Esophagus squamous epithelium (tissue), 5 donors: ENCODE measurements at places on chromosomes 1 and 21. TPM values are rescaled to one million over a fixed set of nuclear protein-coding genes. Genes with fewer than 3 reads are reported as not detected.

DNA sequence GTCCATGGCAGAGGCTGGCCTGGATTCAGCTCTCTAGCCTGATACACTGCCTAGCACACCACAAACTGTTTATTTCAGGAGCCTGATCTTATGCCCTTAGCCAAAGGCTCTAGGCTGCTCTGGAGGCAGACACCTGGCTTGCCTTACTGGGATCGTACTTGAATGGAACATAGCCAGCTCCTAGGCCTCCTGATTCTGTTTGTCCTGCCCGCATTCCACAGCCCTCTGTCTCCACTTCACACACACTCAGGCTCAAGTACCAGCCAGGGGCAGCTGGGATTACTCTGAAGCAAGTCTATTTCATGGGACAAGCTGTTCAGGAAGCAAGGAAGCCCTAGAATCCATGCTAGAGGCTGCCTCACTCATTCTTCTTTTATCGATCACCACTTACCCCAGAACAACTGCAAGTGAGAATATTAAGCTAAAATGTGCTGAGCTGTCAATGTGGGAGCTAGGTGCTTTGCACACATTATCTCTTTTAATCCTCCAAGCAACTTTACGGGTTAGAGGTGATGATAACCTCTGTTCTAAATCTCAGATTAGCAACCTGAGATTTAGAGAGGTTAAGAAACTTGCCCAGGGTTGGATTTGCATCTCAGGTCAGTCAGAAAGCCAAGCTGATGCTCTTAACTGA lies 31.1 kb upstream of the CYP4B1 start:
- no peak overlapping the region for H3K4me3 ChIP-seq
- H3K4me1 ChIP-seq = no peaks in the 10 kb centered on the region
- H3K36me3 ChIP-seq = no peaks in the 10 kb centered on the region
- no peaks in the 10 kb centered on the region for H3K27me3 ChIP-seq
- H3K27ac ChIP-seq = no peak overlapping the region

DNA sequence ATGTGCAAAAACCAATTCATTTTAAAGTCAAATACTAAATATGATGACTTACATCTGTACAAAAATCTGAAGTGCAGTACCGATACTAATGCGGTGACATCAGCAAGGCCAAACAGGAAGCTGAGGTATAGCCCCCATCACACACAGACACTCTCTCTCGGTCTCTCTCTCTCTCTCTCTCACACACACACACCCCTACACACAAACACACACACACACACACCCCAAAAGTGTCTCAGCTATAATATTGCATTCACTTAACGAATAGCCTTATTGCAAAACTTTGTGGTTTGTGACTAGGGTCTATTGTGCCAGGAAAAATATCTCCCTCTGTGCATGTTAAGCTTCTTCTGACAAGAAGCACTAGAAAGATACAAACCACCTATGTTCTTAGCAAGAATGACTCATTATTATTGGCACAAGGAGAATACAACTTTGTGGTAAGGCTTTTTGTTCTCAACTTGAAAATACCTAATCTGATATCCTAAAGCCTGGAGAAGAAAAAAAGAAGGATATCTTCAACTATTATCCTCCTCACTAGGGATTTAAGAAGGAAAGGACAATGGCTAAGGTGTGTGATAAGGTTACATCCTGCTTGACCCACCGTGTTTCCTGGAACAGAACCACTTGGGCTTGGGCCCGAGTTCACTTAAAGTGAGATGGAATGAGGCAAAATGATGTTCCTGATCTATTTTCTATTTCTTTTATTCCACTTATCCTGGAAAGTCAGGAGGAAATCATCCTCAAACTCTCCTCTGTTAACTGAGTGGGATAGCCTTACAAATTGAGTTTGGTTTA lies 107.1 kb downstream of the NIBAN1 start:
- no peaks in the 10 kb centered on the region for H3K36me3 ChIP-seq
- peaks cover 16% of the 10 kb centered on the region for H3K4me1 ChIP-seq
- no peaks in the 10 kb centered on the region for H3K27me3 ChIP-seq
- no peak for DNase-seq

Gene LAD1
- total RNA-seq = 377 TPM

GRCh38 chr1:236099355-236099974 lies 34.6 kb upstream of the NID1 start:
- no peak for DNase-seq
- no peaks in the 10 kb centered on the region for H3K36me3 ChIP-seq
- no peaks in the 10 kb centered on the region for H3K27me3 ChIP-seq
- H3K27ac ChIP-seq = no peak overlapping the region
- no peaks in the 10 kb centered on the region for H3K4me1 ChIP-seq

DNA sequence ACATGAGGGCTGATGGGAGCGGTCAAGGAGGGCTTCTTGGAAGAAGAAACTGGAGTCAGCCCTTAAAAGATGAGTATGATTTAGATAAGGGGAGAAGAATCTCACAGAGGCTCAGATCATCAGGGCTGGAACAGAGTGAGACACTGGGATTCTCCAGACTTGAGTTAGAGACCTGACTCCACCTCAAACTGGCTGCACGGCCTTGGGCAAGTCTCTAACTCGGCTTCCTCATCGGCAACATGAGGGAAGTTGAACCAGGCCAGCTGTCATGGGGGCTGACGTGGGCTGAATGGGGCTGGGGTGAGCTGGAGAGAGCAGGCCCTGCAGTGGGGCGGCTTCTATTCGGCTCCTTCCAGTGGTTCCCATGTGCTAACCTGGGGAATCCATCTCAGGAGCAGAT lies 2.5 kb downstream of the C1QC start:
- H3K27me3 ChIP-seq = no peaks in the 10 kb centered on the region
- DNase-seq = no peak
- peaks cover 9% of the 10 kb centered on the region for H3K4me1 ChIP-seq
- H3K27ac ChIP-seq = peak overlapping the region; percentile 1

DNA sequence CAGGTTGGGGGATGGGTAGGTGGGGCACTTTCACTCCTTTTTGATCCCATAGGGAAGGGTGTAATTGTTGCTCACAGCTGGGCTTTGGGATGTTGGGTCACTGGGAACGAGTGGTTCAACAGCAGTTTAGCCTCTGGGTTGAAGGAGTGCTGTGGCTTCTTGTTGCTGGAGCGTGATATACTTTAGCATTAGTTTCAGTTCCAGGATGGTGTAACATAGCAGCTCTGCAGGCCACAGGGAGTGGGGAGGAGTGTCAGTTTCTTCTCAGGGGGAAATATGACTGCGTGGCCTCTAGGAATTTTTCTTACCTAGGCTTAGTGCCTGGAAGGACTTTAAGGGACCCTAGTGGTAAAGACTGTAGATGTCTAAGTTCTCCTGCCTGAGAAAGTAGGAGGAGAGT lies 1105.3 kb upstream of the TMPRSS15 start:
- no peak for DNase-seq
- H3K4me1 ChIP-seq = no peaks in the 10 kb centered on the region
- no peak overlapping the region for H3K27ac ChIP-seq
- H3K27me3 ChIP-seq = no peaks in the 10 kb centered on the region

DNA sequence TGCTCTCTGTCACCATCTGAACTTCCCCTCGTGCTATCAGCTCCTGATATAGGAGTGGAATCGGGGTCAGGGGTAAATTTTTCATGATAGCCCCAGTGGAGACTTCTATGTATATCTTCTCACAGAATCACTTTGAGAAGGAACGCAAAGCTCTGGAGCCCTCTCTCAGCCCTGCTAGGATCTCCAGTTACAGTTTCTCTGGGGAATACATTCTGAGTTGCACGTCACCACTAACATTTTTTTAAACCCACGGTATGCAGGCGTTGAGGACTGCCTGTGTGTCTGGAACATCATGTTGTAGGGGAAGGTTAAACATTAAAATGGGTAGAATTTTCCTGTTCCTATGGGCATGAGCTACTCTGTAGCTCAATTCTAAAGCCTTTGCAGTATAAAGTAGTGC lies 116.4 kb upstream of the FAM78B start:
- no peaks in the 10 kb centered on the region for H3K27me3 ChIP-seq
- no peak for DNase-seq
- H3K36me3 ChIP-seq = no peaks in the 10 kb centered on the region
- no peak overlapping the region for H3K4me3 ChIP-seq
- H3K27ac ChIP-seq = no peak overlapping the region

DNA sequence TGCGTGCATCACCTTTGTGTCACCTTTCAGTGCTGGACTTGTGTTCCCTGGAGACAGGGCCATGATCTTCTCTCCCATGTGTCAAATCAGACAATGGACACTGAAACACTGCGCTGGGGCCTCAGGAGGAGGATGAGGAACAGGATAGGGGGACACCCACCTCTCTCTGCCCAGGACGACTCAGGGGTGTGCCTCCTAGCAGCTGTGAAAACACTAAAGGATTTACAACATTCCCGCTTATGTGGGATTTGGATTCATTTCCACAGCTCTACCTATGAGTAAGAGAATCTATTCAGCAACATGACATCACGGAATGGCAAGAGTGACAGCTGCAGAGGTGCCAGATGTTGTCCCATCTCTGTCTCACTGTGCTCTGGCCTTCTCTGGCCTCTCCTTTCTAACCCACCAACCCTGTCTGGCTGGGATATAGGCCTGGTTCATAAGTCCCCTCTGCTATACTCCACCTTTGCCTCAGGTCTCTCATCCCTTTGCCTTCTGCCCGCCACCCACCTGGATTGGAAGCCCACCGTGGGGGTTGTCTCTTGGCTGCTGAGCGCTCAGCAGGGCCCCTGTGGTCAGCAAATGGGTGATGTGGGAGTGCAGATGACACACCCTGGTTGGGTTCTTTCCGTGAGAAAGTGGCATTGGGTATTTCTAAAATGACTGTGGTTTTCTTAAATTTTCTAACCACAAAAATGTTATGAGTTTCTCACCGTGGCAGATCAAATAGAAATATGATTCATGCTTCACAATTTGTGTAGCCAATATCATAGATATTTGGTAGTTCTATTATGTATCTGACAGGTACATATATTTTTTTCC lies 47.1 kb upstream of the TLR5 start:
- no peak for DNase-seq
- H3K36me3 ChIP-seq = no peaks in the 10 kb centered on the region
- H3K4me1 ChIP-seq = no peaks in the 10 kb centered on the region
- no peak overlapping the region for H3K4me3 ChIP-seq
- H3K27me3 ChIP-seq = no peaks in the 10 kb centered on the region
- no peak overlapping the region for H3K27ac ChIP-seq

DNA sequence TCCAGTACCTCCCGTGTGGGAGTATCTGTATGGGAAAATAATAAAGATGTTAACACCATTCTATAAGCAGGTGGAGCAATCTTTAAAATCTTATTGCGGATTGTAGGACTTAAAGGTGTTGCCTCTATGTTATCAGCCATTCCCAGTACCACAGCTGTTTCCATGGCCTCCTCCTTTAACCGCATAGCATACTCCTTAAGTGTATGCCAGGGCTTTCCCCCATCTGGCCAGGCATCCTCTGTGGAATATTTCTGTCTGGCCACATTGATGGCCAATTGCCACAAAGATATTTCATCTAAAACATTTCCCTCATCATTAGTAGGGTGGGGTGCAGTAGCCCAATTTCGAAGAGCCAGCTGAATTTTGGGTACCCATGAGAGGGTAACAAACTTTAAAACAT lies 7.3 kb upstream of the STUM start:
- no peak overlapping the region for H3K4me3 ChIP-seq
- H3K4me1 ChIP-seq = peaks cover 11% of the 10 kb centered on the region
- H3K27me3 ChIP-seq = no peaks in the 10 kb centered on the region
- no peak overlapping the region for H3K27ac ChIP-seq

GRCh38 chr1:186050360-186050759 lies 316.2 kb downstream of the HMCN1 start:
- H3K4me1 ChIP-seq = no peaks in the 10 kb centered on the region
- H3K36me3 ChIP-seq = no peaks in the 10 kb centered on the region
- no peaks in the 10 kb centered on the region for H3K27me3 ChIP-seq
- H3K27ac ChIP-seq = no peak overlapping the region

DNA sequence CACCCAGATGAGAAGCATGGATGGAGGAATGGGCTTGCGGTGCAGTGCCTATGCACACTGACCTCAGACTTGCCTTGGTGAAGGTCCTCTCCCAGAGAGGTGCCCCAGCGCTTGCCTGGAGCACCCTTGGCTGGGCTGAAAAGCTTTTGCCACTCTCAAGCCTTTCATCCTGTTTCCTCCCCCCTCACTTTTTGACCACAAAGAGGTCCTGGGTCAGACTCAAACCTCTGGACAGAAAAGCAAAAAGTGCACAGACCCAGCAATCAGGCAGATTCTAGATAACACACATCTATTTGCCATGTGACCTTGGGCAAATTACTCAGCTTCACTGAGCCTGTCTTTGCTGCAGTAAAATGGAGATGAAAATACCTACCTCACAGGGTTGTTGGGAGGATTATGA lies 7.3 kb downstream of the TMEM35B start:
- peaks cover 31% of the 10 kb centered on the region for H3K36me3 ChIP-seq
- H3K27ac ChIP-seq = no peak overlapping the region
- peaks cover under 1% of the 10 kb centered on the region for H3K4me1 ChIP-seq

- H3K27ac ChIP-seq = no peak overlapping the region
- no peak overlapping the region for H3K4me3 ChIP-seq
- H3K4me1 ChIP-seq = peaks cover 3% of the 10 kb centered on the region
- no peak for DNase-seq
Observed at GRCh38 chr1:66575739-66576138, 41.8 kb downstream of the SGIP1 start.

Gene ATP1A4
- not detected for total RNA-seq

DNA sequence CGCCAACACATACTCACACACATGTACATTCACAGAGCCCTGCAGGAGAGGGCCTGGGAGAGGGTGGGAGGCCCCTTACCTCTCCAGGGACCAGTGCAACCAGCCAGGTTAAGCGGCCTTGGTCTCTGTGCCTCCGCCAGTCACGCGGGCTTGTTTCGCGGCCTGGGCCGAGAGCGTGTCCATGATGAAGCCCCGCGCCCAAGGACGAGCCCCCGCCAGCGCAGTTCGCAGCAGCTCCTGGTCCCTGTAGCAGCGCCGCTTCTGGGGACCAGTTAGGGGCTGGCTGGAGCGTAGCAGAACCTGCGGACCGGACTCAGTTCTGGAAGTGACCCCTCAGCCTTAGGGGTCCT lies 7.3 kb upstream of the FAM167B start:
- peak overlapping the region; percentile 71 for H3K4me3 ChIP-seq
- DNase-seq = no peak
- H3K27ac ChIP-seq = peak overlapping the region; percentile 91
- peaks cover 19% of the 10 kb centered on the region for H3K4me1 ChIP-seq
- no peaks in the 10 kb centered on the region for H3K36me3 ChIP-seq
- no peaks in the 10 kb centered on the region for H3K27me3 ChIP-seq

Gene RGS8
- total RNA-seq = not detected

Gene HCN3
- 3.0 TPM for total RNA-seq

Gene AKNAD1
- total RNA-seq = 0.09 TPM

DNA sequence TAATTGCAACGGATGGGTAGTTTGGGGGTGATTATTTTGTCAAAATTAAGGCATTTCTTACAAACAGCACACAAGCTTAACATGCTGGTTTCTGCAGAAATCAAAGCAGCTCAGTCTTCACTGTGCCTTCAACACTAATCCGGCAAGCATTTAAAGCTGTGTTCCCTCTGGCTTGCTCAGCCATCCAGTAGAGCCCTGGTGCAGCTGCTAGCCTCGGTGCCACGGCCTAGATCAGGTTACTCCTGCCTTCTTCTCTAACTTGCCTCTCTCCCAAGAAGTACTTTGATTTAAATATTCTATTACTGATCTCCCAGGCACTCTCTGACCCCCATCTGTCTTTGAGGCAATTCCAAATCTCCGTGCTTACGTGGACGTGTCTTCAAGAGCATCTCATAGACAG lies 85.6 kb downstream of the GREM2 start:
- H3K36me3 ChIP-seq = no peaks in the 10 kb centered on the region
- H3K4me3 ChIP-seq = no peak overlapping the region
- no peak overlapping the region for H3K27ac ChIP-seq
- H3K4me1 ChIP-seq = no peaks in the 10 kb centered on the region
- H3K27me3 ChIP-seq = no peaks in the 10 kb centered on the region
